ENCODE measurements at places on chromosomes 13 and 19.

- DNase-seq, result no peak
These were observed 135.4 kb downstream of the TNFRSF19 start for GRCh38 chr13:23705583-23705982.

DNA sequence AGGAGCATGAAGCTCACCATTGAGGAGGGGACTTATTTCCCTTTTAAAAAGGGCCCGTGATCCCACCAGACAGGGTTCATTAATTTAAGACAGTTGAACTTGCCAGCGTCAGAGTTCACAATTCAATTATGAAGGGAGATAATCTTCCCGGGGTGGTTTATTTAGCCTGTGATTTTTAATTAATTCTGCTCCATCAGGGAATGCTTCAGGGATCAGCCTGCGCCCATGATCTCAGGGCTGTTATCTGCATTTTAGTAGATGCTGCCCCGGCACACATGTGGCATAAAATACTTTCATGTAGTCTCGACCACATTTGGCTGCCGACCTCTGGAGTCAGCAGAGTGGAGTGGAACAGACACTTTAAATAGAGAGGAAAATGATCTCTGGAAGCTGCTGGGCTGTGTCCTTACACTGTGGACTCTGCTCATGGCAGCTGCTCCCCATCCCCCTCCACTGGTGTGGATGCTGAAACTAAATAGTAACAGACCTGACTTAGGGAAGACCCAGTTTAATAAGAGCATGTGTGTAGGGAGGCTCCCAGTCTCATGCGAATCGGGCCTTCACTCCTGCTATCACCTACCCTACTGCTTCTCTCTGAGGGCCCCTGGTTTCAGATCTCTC is 256.9 kb downstream of the TEX29 start:
- no peak for DNase-seq

- DNase-seq, result no peak
These were observed 147.1 kb downstream of the NHLRC3 start for GRCh38 chr13:39185326-39185725.

DNA sequence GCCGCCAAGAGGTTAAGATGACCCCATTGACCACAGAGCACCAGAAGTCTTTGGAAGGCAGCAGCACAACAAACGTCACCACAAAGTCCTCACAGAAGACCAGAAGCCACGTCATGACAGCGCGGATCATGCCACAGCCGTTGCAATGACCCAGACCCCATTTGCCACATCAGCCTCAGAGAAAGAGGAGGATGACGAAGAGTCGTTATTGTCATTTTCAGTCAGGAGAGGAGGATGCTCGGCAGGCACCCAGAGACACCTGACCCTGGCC is 29.6 kb upstream of the CD33 start:
- DNase-seq, result no peak

- DNase-seq, result no peak
These were observed 45.5 kb upstream of the ZNF91 start for GRCh38 chr19:23440791-23441190.

DNA sequence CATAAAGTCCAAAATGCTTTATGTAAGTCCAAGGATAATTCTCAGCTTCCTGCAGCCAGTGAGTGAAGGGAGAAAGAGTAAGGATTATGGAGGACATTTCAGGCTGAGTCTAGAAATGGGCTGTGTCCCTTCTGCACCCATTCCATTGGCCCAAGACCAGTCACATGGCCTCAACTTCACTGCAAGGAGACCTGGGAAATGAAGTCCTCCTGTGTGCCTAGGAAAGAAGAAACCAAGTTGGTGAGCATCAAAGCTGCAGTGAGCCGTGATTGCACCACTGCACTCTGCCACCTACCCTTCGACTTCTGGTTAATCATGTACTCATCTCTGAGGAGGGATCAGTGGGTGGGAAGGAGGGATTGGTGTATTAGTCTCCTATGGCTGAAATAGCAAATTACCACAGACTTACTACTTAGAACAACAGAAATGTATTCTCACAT is 3.6 kb upstream of the CD37 start:
- DNase-seq, result no peak

GRCh38 chr19:49904136-49904535 is 7.4 kb upstream of the IL4I1 start:
- DNase-seq, result no peak

- no peak for DNase-seq
These were observed 20.7 kb downstream of the AKT2 start for GRCh38 chr19:40264314-40265054.

GRCh38 chr19:19205416-19206410 is 2.5 kb upstream of the NR2C2AP start:
- DNase-seq, result no peak

- no peak for DNase-seq
These were observed 17.5 kb downstream of the MIPEP start for GRCh38 chr13:23871616-23872220.

DNA sequence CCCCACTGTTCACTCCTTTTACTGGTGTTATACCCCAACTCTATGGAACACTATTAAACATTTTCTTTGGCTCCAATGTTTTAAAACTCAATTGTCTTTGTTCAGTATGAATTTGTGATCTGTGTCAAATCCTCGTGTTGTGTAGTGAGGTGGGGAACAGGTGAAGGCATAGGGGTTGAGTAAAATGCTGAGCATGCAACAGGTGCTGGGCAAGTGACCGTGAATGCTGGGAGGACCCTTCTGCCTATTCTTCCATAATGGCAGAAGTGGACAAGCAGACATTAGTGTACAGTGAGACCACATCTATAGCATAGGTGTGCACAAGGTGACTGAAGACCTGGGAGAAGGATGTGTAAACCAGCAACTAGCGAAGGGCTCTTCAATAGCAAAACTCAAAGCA is 1188.0 kb downstream of the UQCRFS1 start:
- DNase-seq, result no peak

GRCh38 chr13:24506698-24507335 is 5.8 kb downstream of the PARP4 start:
- no peak for DNase-seq

- no peak for DNase-seq
These were observed 169.7 kb upstream of the MAB21L1 start for GRCh38 chr13:35646056-35646774.

DNA sequence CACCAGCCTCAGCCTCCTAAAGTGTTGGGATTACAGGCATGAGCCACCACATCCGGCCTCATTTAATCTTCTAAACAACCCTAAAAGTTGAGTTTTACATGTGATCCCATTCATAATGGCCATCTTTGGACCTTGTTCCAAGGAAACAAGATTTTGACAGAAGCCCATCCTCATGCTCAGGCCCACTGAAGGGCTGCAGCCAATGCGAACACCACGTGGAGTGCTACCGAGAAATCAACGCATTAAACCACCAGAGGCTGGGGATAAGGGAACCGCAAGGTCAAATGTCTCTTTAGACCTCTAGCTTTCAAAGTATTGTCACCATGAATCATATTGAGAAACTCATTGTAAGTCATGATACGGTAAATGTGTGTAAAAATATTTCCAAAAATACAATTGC is 49.4 kb upstream of the DOCK9 start:
- no peak for DNase-seq

DNA sequence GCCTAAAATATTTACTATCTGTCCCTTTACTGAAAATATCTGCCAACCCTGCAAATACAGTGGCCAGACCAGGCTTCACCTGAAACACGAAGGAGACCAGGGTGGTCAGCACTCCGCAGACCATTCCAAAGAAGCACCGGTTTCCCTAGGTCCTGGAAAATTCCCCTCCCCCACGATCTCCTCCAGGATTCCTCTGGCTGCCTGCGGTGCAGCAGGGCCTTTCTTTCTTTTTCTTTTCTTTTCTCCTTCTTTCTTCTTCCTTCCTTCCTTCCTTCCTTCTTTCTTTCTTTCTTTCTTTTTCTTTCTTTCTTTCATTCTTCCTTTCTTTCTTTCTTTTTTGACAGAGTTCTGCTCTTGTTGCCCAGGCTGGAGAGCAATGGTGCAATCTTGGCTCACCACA is 152.7 kb downstream of the USP12 start:
- no peak for DNase-seq

- no peak for DNase-seq
These were observed 60.6 kb upstream of the C13orf46 start for GRCh38 chr13:114034481-114034891.

DNA sequence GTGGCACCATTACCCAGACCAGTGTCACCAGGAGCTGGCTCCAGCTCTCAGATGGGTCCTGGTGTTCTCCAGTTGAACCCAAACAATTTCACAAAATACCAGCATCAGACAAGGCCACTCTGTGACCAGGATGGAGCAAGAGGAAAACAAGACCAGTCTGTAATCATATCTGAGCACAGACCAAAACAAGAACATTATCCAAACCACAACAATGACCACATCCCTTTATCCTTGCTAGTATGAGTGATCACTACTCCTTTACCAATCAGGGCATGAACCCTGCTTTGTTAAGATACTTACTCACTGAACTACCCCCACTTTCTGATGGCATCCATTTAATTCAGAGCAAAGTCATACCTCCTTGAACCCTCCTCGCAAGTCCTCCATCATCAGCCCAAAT is 145.9 kb downstream of the NUFIP1 start:
- DNase-seq, result no peak

- no peak for DNase-seq
These were observed 43.8 kb downstream of the DCT start for GRCh38 chr13:94435604-94436226.

- no peak for DNase-seq
These were observed 16.3 kb upstream of the TSPAN16 start for GRCh38 chr19:11279505-11280236.

- DNase-seq, result no peak
These were observed 106.9 kb downstream of the KLF12 start for GRCh38 chr13:74027161-74027779.

GRCh38 chr13:46202188-46202795 is 9.4 kb upstream of the LRRC63 start:
- no peak for DNase-seq

- DNase-seq, result no peak
These were observed 166.4 kb upstream of the SOX1 start for GRCh38 chr13:111900390-111901131.

GRCh38 chr13:43390619-43391018 is 367.2 kb downstream of the DNAJC15 start:
- DNase-seq, result no peak

DNA sequence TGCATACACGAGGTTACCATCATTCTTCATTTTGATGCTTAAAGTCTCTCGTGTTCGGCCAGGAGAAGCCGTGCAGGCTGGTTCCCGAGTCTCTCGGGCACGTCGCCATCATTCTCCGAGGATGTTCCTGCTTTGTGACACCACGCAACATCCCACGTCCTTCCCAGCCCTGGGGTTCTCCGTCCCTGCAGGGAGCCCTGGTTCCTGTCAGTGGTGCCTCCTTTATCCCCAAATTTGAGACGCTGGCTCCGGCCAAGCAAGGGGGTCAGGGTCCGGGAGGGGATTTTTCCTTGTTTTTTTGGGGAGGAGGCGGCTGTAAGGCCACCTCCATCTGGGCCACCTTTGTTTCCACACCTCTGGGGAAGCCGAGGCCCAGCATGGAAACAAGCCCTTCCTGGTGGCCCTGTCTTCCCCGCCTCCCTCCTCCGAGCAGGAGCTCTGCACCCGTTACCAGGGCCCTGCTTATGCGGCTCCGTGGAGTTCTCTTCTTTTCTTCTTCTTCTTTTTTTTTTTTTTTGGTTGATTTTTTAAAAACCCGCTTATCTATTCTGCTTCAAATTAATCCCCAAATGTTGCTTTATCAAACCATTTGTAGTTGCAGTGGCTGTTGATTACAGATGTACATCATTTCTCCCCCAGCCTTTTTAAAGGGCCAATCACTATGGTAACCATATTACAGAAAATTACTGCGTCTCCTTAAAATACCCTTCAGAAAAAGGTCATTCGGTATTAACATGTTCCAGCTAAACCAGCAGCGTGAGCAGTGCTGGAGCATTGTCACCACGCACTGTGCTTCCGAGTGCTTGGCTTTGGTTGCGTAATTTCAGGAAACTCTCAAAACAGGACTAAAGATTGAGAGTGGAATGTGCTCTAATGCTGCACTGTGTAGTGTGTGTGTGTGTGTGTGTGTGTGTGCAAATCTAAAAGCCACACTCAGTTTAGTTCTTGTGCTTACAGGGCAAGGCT is 50.4 kb downstream of the TEX29 start:
- no peak for DNase-seq

DNA sequence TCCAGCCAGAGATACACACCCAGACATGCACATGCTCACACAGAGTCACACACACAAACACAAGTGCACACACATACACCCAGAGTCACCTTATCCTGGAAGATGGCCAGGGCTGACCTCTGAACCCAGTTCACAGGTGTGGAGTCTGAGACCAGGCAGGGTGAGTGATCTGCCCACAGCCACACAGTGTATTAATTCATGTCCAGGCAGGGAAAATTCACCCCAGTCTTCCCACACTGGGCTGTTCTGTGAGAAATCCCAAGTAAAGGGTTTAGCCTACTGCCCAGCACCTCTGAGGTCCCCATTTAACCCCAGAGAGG is 2.0 kb downstream of the POU2F2 start:
- no peak for DNase-seq

DNA sequence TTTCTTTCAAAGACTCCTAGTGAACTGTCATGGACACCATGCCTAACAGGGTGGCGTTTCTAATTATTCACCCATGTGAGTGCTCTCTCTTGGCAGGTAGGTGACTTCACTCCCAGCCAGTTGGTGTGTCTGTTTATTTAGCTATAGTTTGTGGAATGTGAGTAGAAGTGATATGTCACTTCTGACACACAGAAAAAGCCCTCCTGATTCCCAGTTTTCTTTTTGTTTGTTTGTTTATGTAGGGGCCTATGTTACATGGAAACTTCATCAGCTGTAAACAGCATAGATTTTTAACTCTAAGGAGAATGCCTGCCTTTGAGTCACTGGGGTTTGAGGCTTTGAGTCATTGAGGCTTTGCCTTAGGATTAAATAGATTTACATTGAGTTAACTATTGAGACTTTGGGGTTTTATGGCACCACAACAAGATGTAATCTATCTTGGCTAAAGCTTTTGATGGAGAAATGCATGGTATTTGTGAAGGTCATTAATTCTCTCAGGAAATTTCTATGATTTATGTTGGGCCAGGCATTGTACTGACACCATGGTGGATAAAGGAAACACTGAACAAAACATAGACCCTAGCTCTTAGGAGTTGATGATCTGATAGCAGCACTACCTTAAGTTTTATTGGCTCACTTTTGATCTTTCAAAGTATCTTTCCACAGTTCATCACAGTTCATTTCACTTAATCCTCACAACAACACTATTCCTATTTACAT is 45.3 kb downstream of the UFM1 start:
- no peak for DNase-seq
